ENCODE measurements at places on chromosomes 16 and 17.

- DNase-seq, result no peak
These were observed 9.3 kb downstream of the KCTD5 start for GRCh38 chr16:2691491-2692248.

DNA sequence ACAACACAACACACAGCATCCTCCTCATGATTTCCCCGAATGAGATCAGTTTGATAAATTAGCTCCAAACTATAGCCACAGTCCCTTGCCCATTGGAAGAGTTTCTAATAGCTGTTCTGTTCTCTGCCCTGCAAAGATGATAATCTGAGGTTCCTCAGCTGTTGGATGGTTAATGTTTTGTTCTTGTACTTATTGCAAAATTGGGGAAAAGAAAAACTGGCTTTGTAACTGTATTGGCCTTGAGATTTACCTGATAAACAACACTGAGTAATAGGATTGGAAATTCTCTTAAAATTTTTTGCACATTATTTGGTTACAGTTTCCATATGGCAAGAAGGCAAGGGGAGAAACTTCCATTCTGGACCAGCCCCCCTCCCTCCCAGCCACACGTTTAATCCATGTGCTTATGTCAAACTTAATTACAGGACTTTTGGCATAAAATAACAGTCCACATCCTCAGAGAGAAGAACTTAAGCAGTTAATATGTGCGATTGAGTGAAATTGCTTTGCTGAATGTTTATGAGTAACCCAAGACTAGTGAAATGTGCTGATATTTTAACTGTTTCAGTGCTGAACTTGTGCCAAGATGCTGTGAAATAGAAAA, 119.1 kb upstream of the ZFHX3 start:
- no peak for DNase-seq

DNA sequence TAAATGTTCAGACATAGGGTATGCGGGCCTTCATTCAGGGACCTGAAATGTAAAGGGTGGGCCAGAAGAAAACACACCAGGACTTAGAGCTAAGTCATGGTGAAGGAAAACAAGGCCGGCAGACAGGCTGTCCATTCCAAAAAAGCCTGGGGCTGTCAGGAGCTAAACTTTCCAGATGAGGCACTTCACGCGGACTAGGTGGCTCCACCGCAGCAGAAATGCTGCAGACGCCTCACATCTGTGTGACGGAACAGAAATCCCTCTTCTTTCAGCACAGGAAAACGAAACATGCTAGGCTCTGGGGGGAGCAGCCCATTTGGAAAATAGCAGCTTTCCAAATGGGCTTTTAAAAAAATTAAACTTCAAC, 88.7 kb downstream of the HS3ST3A1 start:
- DNase-seq, result no peak

DNA sequence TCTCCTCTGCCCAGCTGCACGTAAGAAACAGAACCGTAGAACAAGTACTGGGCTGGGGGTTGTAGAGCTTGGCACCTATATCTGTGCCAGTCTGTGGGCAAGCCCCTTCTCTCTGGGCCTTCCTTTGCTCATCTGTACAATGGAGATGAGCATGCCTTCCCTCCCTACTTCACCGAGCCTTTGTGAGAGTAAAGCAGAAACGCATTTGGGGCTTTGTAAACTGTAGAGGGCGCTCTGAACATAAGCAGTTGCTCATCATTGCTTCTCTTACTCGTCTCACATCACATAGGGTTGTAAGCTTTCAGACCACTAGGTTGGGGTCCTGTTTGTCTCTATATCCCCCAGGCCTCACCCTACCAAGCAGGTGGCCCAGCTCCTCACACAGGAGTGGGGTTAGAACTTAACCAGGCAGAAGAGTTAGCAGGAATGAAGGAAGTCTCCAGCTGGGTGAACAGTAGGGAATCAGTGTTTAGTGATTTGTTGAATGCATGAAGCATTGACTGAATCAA, 15.1 kb downstream of the SAMD14 start:
- peak; percentile 46 for DNase-seq

- no peak for DNase-seq
These were observed 775.9 kb upstream of the GOT2 start for GRCh38 chr16:59510008-59510424.

- peak; percentile 84 for DNase-seq
These were observed 85.0 kb upstream of the MED9 start for GRCh38 chr17:17391668-17392370.

GRCh38 chr16:3121851-3122467, 9.6 kb downstream of the ZNF205 start:
- no peak for DNase-seq

DNA sequence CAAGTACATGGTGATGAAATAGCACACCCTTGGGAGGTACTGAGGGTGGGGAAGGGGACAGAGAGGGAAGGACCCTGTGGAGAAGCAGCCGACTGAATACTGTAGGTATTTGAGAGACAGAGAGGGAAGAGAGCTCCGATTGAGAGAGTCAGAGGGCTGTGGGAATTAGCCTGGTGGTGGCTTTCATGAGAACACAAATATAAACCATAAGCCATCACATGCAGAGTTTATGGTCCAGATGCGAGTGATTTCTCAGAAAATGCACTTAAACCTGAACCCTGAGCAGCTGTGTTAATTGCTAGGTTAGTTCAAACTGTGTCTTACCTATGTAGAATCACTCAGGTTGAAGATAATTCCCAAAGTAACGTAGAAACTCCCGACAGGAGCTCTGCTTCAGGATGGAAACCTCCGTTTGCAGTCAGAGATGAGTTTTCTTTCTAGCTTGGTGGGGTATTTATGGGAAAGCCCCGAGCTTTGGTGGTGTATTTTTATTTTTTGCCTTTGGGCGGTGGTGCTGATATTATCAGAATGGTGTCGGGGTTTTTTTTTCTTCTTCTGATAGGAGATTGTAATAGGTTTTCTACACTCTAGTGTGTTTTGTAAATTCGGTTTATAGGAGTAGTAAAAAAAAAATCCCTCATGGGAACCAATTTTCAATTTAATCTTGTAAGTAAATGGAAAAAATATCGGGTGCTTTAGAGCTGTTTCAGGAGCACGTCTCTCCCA, 184.9 kb upstream of the CACNG5 start:
- DNase-seq, result peak; percentile 35

GRCh38 chr17:27413792-27414191, 42.5 kb upstream of the KSR1 start:
- DNase-seq, result no peak

DNA sequence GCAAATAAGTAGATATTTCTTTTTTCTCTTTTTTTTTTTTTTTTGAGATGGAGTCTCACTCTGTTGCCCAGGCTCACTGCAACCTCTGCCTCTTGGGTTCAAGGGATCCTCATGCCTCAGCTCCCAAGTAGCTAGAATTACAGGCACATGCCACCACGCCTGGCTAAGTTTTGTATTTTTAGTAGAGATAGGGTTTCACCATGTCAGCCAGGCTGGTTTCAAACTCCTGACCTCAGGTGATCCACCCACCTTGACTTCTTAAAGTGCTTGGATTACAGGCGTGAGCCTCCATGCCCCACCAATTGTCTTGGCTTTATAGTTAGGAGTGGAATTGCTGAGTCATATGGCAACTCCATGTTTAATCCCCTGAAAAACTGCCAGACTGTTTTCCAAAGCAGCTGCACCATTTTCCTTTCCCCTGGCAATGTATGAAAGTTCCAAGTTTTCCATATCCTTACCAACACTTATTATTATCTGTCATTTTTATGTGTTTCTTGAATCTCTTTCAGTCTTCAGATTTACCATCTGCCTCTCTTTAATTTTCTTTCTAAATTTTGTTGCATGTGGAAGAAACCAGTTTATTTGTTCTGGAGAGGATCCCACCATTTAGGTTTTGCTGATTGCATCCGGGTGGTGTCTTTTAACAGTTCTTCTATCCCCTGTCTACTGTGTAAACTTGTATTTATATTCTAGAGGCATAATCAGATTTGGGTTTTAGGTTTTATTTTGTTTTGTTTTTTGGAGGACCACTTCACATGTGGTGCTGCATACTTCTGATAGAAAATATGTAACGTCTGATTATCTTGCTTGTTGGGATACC, 9.9 kb upstream of the CES3 start:
- DNase-seq, result no peak

DNA sequence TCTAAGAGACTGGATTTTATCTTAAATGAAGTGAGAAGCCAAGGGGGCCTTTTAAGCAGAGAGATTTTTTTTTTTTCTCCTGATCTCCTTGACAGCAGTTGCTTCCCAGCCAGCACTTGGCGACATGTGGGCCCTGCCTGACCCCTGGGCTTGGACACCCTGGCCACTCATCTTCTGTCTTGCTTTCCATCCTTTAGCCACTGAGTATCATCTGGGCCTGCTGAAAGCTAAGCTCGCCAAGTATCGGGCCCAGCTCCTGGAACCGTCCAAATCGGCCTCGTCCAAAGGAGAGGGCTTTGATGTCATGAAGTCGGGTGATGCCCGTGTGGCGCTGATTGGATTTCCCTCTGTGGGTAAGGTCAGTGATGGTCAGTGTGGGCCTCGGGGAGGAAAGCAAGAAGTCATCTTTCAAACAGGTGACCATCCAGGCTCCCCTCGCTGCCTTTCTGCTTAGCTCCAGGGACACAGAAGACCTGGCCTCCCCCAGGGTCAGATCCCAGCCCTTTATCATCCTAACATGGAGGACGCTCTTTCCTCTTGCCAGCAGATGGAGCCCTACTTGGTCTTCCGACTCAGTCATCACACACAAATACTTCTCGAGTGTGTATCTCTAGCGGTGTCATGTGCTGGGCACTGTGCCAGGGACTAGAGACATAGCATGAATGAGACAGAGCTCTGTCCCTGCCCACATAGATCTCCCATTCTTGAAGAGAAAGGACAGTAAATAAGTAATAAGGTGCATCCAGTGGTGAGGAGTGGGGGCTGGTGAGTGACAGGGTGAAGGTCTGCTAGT, 6.1 kb downstream of the DRG2 start:
- no peak for DNase-seq

GRCh38 chr16:1696863-1697262, 9.1 kb upstream of the MAPK8IP3 start:
- no peak for DNase-seq

GRCh38 chr16:65021852-65022595, 99.8 kb downstream of the CDH11 start:
- no peak for DNase-seq

DNA sequence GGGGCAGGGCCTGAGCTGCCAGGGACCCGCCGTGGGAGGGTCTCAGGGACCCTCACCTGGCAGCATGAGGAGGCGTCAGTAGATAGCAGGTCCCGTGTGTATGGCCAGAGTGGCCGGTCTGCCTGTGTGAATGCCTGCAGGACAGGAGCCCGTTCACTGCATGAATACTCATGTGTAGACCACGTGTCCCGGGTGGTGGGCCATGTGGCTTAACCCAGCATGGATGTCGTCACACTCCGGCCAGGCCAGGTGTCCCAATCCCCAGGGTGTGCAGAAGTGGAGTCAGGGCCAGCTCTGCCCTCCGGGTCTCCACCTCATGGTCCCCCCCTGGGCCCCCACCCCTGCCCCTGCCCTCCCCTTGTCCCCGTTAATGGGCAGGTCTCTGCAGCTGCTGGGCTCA, 53.7 kb downstream of the BAHCC1 start:
- DNase-seq, result no peak

DNA sequence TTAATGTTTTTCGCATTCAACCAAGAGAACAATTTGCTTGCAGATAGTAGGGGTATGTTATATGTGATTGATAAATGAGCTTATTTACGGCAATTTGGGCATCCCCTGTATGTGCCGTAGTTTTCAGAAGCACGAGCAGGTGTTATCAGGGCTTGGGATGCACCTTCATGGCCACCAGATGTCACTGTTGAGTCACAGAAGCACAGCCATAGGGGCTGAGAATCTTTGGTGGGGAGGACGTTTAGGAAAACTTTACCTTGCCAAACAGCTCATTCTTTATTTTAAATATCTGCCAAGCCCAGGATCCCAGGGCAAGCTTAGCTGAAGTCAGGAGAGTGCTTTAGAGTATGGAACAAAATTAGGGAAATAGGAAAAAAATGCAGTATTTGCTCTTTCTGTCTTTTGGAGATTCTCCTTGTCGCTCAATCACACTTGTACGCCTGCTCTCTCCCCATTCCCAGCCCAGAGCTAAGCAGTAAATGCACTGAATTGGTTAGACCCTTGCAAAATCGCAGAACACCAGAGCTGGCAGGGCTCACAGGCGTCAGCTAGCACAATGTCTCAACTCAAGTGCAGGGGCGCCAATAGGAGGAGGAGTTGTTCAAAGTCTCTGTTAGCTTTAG, 93.6 kb upstream of the MPHOSPH6 start:
- DNase-seq, result peak; percentile 55

DNA sequence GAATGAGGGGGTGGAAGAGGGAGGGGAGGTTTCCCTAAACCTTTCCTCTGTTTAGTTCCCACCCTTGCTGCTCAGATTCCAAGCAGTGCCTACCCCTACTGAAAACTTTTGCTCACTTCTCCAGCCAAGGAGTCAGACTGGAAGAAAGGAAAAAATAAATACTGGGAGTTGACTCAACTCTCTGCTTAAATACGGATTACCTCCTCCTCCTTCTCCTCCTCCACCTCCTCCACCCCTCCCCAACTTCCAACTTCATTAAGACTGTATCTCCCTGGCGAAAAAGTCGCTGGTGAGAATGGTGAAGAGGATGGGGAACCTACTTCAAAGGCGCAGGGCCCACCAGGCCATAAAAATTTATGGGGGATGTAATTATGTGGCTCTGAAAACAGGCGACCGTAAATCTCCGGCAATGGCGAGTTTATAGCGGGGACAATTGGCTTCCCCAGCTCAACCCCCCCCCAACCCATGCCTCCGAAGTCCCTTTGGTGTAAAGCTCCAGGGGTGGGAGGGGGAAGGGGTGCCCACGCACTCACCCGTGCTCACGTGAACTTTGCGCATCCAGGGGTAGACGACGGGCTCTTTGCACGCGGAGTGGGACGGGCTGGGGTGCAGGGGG, 712 bp downstream of the HOXB4 start:
- no peak for DNase-seq

DNA sequence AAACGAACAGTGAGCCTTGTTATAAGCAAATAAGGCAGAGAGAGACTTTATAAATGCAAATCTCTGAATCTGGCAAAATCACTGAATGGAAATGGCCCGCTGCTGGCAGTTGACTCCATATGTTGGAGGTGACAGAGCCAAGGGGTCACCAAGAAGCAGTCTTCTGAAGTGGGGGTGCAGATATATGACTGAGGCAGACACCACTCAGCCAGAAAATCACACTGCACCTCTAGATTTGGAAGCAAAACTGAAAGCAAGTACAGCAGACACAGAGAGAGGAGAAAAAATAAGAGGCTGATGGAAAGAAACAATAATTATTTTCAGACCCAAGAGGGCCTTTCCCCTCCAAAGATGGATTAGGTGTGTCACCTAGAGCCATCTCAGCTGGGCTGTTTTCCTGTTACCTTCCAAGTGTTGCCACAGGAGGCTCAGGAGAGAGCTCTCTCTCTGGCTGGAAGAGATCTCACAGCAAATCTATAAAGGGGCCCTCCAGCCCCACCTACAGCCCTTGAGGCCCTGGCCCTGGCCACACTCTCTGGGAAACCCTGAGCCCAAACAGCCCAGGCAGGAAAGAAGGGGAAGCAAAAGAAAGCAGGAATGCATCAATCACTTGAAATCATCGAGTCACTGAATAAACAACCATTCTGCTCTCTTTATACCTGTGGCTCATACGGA, 585.1 kb upstream of the PSMD7 start:
- DNase-seq, result no peak

DNA sequence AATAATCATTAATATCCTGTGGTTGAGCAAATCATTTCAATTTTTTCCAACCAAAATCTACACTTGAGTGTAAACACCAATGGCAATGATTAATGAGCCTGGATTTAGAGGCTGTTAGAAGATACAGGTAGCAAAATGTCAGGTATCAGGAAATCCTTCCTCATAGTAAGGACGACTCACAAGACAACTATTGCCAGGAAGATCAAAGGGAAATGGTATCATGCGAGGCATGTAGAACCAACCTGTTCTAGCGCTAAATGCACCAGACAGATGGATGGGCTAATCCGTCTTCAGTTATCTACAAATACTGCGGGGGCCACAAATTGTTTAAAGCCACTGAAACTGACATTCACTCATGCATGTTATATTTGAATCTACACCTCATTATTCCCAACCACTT, 28.1 kb downstream of the TOX3 start:
- no peak for DNase-seq
